ENCODE measurements at places on chromosomes 3 and 15.

GRCh38 chr3:185959609-185960521, 22.1 kb upstream of the TRA2B start:
- DNase-seq: no peak

GRCh38 chr3:112466020-112466419, 33.3 kb downstream of the BTLA start:
- DNase-seq: no peak

- no peak for DNase-seq
Measured at GRCh38 chr3:150106740-150107428, 136.2 kb upstream of the PFN2 start.

GRCh38 chr15:70199124-70199482, 101.4 kb upstream of the TLE3 start:
- DNase-seq: no peak

DNA sequence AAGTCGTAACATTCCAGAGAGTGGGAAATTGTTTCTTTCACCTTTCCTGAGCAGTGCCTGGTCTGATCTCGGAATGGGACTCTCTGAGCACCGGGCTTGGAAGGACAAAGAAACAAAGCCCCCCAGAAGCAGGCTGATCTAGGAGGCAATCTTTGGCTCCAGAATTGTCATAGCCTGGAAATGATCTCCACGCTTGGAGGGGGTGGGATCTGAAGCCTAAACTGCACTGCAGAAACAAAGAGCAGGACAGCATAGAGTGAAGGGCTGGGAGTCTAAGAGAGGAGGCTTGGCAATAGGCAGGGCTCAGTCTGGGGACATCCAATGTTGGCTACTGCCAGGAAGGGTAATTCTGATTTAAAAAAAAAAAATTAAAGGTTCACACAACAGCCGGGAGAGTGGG, 1.9 kb downstream of the CRABP1 start:
- DNase-seq: no peak

DNA sequence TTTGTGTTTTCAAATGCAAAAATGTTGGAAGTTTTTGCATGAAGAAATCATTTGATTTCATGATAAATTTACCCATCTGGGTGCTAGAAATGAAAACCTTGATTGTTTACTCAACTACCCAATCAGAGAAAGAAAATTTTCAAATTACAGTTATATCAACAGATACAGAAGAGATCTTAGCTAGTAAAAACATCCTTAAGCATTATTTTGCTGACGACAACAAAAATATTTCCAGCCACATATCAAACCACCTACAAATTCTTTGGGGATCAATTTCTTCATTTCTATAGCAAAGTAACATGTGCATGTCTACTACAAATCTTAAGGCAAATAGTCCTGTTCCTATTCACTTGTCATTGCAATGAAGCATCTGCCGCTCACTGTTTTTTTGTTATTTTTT, 530.3 kb downstream of the ZIC1 start:
- no peak for DNase-seq

DNA sequence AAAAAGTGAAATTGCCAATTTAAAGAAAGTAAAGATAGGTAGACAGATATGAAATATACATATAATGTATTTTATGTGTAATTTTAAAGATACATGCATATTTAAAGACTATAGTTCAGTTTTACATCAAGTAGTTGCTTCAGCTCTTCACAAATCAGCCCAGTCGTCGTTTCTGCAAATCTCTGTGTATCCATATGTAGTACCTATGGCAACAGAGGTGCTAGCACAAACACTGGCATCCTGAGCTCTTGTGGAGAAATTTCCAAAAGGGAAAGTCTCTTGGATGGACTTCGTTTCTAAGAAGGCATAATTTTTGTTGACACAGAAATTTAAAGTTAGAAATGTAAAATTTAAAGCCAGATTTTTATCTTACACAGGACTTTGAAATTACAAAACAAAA, 1284.7 kb downstream of the ROBO1 start:
- DNase-seq: no peak

DNA sequence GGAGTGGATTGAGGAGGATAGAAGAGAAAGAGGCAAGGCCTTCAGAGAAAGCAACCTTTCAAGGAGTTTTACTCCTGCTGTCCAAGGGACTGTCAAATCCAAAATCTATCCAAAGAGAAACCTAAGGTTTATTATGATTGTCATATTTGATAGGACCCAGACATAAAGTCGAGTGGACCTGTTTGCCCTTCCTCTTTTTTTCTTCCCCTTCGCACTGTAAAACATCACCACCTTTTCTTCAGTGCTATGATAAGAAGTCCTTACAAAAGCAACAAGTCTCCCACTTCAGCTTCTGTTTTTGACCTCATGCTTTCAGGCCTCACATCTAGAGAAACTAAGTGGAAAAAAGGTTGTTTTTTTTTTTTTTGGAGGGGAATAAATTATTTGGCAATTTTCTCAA, 73.0 kb downstream of the TRPC1 start:
- no peak for DNase-seq

- DNase-seq: no peak
Measured at GRCh38 chr15:40275523-40275922, 7.3 kb downstream of the ANKRD63 start.

- DNase-seq: no peak
Measured at GRCh38 chr3:195182470-195182795, 88.5 kb downstream of the XXYLT1 start.

GRCh38 chr3:50484722-50485121, 18.7 kb downstream of the CACNA2D2 start:
- DNase-seq: no peak

GRCh38 chr3:70064194-70064779, 64.8 kb downstream of the SAMMSON start:
- no peak for DNase-seq

DNA sequence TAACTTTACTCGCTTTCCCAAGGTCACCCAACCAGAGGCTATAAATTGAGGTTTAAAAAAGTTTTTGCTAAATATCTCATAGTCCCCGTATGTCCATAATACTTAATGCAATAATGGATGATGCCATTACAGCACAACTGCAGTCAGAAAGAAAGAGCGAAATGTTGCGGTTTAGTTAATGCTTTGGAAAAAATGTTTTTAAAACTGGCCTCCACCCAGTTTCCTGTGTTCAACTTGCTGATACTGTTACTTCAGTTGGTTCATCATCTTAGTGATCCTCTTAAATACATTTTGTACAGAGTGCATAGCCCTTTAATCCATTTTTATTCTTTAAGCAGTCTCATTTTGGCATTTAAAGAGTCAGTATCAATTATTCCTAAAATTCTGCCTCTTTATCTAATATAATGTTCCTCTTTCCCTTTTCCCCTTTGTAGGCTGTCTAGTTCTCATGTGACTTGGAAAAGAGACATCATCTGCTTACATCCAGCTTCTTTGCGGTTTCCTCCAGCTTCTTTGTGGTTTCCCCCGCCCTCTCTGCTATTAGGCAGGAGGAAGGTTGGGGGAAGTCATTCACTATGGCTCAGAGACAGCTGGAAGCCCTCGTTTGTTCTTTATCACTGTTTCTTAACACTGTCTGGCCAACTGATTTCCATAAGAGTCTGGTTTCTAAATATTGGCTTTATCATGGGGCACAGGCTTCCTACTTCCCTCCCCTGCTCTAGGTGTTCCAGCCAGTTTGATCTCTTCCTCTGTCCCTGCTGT, 154.3 kb downstream of the GOLIM4 start:
- no peak for DNase-seq

- DNase-seq: no peak
Measured at GRCh38 chr3:191792580-191792979, 331.6 kb downstream of the PYDC2 start.

DNA sequence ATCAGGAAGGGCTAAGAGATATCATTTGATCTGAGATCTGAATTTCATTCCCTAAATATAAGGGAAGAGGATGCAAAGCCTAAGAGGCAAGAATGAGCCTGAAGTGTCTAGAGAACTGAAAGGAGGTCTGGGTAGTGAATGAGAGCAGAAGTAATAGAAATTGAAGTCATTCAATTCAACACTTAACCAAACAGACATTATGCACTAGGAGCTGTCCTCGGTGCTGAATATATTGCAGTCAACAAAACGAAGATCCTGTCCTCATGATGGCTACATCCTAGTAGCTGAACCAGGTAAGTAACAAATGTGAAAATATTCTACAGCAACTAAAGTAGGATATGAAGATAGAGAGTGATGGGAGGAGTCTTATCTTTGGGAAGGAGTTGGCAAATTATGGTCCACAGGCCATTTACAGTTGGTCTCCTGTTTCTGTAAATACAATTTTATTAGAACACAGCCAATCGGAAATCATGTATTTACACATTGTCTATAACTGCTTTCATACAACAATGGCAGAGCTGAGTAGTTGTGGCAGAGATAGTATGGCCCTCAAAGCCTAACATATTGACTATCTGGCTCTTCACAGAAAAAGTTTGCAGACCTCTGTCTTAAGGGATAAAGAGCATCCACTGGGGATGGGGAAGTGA, 192.9 kb upstream of the CADPS start:
- no peak for DNase-seq

DNA sequence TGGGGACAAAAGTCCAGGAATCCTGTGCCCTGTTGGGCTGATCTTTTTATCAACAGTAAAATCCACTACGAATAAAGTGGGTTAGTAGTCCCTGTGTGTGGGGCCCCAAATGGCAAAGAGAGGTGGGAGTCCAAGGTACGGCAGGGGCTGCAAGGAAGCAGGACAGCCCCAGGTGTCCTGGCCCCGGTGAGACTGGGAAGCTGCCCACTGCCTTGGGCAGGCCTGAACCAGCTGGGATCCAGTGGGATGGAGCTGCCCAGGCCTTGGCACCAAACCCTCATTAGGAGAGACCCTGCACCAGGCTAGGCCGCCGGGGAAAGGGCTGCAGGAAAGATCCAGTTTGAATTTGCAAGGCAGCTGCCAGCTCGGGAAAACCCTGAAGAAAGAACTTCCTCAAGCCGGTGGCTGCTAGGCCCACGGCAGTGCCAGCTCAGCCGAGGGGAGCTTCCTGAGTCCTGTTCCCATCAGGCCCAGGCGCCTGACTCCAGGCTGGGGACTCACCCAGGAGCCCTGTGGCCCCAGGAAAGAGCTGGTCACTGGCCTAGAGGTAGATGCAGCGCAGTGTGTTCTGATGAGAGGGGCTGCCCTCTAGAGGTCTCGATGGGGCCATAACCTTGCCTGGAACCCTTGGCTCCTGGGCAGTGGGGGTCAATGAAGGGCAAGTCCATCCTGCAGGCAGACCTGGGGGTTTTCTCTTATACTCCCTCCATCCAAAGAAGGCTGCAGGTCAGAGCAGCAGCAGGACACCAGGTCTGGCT, 14.4 kb upstream of the GNAI2 start:
- DNase-seq: no peak

- DNase-seq: no peak
Measured at GRCh38 chr3:188667926-188668325, 503.8 kb upstream of the TPRG1 start.

GRCh38 chr3:187280644-187281043, 10.9 kb downstream of the MASP1 start:
- DNase-seq: no peak

DNA sequence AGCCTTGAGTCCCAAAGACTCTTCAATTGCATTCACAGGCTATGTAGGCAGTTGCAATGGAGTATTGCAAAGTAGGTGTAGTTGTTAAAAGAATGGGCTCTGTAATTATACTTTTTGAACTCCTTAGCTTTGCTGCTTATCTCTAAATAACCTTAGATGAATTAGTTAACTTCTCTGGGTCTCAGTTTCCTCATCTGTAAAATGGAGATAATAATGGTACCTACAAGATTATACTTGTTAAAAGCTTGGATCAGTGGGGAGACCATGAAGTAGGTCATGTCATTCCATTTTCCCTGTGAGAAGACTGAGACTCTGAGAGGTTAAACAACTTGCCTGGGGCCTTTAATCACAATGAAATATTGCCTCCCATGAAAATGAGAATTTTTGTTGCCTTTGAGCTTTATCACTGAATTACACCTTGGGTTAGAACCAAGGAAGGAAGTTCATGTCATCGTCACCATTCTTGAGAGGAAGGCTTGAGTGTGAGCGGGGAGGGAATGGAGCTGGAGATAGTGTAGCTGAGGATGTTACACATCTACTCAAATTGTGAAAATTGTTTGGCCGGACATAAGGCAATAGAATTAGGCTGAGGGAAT, 38.1 kb downstream of the CTDSPL start:
- DNase-seq: no peak

DNA sequence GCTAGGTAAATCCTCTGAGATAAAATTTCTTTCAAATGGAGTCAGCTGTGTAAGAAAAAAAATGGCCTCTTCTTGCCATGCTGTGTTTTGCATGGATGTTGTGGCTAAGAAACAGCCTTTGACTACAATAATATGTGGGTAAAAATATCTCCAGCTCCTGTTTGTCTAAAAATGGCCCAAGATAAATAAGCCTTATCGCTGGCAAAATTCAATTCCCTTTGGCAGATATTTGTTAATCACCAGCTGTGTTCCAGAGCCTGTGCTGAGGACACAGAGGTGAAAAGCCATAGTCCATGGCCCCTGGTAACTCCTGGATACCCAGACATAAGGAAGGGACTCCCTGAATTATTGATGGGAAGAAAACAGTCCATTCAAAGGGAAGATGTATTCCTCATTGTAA, 15.3 kb upstream of the RAMAC start:
- DNase-seq: no peak

DNA sequence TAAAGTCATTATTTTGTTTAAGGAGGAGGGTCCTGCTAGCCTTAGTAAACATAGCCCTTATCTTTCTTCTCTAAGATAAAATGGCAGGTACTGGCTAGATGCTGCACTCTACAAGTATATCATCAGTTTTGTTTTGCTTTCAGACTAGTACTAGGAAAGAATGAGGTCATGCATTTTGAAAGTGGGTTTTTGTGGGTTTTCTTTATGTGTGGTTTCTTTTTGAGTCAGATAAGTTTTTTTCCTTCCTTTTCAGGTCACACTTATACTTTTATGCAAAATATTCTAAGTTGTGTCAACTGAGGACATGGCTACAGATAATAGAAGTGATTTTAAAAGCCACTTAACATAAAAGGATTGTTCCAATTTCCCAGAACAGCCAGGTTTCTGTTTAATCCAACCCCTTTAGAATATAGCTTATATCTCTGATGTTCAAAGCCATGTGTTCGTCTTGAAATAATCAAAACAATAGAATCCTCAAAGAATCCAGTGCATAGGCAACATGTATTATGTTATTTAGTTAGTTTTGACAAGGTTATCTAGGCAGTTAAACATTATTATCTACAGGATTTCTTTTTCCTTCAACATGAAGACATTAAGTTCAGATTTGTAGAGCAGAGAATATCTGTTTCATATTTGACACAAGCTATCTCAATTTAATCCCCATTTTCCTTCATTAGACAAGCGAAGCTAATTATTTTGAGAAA, 406.2 kb downstream of the RBMS3 start:
- no peak for DNase-seq

GRCh38 chr3:172051310-172051956, 12.1 kb downstream of the FNDC3B start:
- DNase-seq: no peak

DNA sequence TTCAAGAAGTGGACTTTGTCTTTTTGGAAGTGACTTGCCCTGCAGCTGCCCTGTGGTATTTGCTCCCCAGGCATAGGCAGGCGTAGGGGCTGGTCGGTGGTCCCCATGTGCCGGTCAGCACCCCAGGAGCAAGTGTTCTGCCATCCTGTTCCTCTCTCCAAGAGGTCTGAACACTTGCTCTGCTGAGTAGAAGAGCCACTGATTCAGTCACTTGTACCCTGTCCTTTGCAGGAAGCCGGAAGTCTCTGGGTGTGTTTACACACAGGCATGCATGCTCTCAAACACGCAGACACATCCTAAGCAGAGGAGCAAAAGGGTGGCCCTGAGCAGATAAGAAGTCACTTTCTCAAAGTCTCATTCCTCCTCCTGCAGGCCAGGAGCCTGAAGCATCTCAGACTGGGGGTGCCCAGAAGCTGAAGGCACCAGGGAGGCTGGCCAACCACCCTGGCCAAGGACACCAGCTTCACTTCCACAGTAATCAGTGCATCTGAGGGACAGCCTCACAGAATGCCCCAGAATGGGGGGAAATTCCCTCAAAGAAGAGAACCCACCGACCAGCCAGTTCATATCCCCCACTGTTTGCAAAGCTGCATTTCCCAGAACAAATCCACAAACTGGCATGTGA, 88.7 kb upstream of the POMGNT2 start:
- DNase-seq: no peak

All from NCI-H1092 (cell line).